EH (cell line): ENCODE measurements at places on chromosomes 1 and 21.

DNA sequence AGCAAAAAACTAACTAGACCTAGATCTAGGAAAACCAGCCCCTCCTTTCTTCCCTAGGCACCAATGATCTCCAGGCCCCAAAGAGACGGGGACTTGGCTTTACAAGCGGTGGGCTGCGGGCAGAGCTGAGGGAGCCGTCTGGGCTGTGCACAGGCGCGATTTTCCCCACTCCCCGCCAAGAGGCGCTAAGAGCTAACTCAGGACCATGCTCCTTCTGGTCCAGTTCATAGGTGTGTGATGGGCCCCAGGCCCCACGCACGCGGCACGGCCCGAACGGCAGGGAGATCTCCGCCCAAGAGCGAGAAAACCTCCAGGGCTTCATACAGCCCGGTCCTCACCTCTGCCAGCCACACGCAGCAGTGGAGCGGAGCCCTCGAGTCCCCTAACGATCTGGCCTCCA is 7.5 kb upstream of the GPR153 start:
- no peak for DNase-seq

GRCh38 chr1:39081271-39082009 is 55.3 kb downstream of the NDUFS5 start:
- peak; percentile 34 for DNase-seq

- no peak for DNase-seq
These were observed 246.6 kb upstream of the ADGRL2 start for GRCh38 chr1:81554108-81554507.

DNA sequence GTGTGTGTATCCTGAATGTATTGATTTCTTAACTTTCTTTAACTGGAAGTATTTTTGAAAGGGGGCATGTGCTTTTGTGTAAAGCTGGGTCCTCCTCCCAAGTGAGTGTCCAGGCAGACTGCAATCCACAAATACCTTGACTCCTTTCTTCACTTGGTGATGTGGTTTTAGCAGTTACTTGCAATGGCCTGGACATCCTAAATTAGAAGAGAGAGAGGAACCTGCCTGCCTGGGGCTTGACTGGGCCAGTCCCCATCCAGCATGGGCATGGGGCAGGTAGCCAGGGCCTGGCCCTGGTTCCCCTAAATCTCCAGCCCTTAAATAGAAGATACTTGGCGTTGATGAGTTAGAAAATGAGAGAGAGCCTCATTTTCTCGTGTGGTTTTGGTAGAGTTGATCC is 159.7 kb downstream of the PGBD5 start:
- no peak for DNase-seq

GRCh38 chr1:47708019-47708535 is 270.2 kb downstream of the FOXD2 start:
- no peak for DNase-seq

GRCh38 chr1:169364948-169365347 is 2.6 kb downstream of the NME7 start:
- no peak for DNase-seq

- DNase-seq: peak; percentile 56
These were observed 12.0 kb downstream of the F11R start for GRCh38 chr1:161008869-161009510.

GRCh38 chr1:55304229-55304740 is 89.1 kb upstream of the USP24 start:
- DNase-seq: no peak

GRCh38 chr1:79304131-79304530 is 297.6 kb upstream of the ADGRL4 start:
- DNase-seq: peak; percentile 75

GRCh38 chr1:245177071-245177900 is 22.5 kb downstream of the KIF26B start:
- no peak for DNase-seq
